ENCODE measurements at places on chromosomes 2 and 18.

- no peak for DNase-seq
Observed at GRCh38 chr2:136141510-136142149, 23.7 kb upstream of the CXCR4 start.

GRCh38 chr18:650428-650858 lies 7.0 kb upstream of the TYMS start:
- DNase-seq = no peak

- no peak for DNase-seq
Observed at GRCh38 chr2:168503901-168504300, 47.8 kb downstream of the CERS6 start.

- no peak for DNase-seq
Observed at GRCh38 chr18:77102259-77103040, 30.1 kb downstream of the MBP start.

GRCh38 chr2:46770622-46771021 lies 145.0 kb downstream of the MCFD2 start:
- no peak for DNase-seq

DNA sequence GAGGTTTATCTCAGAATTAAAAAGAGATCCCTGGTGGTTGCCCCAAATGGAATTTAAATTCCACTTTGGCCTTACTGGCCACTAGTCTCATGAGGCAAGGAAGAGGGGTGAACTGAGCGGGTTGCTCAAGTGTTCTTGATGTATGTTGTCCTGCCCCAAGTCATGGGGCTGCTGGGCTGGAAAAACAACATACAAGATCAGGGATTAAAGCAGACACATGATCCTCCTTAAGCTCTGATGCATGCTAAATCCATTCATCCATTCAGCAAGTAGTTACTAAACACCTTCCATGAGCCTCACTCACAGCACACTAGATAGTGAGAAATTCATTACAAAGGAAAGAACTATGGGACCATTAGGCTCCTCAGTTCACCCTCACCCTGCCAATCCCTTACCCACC lies 196.3 kb downstream of the MREG start:
- DNase-seq = no peak

- DNase-seq = no peak
Observed at GRCh38 chr2:167480232-167480985, 592.1 kb downstream of the XIRP2 start.

GRCh38 chr18:34659579-34660517 lies 50.2 kb upstream of the DTNA start:
- DNase-seq = no peak

DNA sequence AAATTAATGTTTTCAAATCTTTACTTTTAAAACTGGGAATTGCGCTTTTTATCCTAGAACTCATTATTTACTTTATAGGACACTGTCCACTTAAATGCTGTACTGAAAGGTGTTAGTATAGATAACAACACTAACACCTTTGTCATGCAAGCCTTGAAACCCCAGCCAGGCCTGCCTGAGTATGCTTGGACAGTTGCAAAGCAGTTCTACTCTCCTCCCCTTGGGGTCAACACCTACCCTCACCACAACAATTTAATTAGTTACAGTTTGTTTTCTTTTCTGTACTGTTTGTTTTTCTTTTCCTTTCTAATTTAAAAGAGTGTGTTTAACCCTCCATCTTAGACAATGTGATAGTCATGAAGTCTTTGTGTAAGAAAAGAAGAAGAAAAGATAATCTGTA lies 18.9 kb upstream of the FAM98A start:
- DNase-seq = no peak

DNA sequence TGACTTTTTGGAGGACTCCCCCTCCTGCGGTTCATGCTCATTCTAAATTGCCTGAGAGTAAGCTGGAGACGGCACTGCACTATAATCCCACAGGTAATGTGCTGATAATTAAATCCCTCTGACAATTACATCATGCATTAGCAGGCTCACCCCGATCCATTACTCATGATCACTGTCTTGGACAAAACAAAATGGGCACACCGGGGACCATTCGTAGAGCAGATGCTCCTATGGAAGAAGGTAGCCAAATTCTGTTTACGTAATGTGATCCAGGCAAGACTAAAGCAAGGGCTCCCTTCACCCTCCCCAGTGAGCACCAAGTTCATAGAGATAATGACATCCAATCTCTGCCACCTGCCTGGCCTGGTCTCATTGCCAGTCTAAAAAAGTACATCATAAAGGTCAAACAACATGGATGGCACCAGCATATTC lies 657.1 kb upstream of the SOX11 start:
- DNase-seq = no peak

- DNase-seq = no peak
Observed at GRCh38 chr2:187976986-187977333, 314.7 kb upstream of the GULP1 start.

- DNase-seq = no peak
Observed at GRCh38 chr2:43634604-43635306, 2.3 kb upstream of the PLEKHH2 start.

- no peak for DNase-seq
Observed at GRCh38 chr2:26172871-26173775, at the start of gene GAREM2. Gene GAREM2, plus strand, starts transcription at chr2:26173088. Its CDS starts 133 bp downstream, at chr2:26173221.

- DNase-seq = no peak
Observed at GRCh38 chr2:23468474-23469141, 83.6 kb downstream of the KLHL29 start.

DNA sequence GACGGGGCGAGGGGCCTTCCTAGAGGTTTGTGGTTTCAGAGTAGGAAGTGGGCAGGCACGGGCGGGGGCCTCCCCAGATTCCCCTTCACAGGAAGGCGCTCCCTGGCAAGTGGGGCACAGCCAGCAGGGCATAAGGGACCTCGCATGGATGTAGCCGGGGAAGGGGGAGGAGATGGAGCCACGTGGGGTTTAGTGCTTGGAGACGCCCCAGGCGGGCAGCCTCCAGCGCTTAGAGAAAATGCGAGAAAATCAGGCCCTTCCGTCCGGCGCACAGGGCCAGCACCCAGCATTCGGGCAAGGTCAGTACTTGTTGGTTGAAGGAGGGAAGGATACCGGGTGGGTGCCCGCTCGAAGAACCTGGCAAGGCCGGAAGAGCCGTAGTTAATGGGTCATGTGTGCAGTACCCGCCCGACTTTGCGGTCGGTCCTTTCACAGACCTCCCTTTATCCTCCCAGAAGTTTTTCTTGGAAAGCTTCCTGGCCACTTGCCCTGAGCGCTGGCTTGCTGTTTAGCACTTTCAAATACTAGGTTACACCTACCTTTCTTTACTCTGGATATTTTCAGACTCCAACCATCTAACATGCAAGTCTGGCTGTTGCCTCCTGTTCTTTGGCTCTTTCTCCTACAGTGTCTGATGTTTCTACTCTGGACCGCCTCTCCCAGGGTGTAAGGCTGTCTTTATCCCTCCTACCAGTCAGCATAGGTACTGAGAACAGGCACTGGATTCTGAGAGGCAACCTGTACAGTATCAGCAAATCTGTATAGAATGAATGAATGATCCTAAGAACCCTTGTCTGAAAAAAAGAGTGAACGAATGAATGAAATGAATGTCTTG lies 78.1 kb downstream of the CIB4 start:
- DNase-seq = no peak

DNA sequence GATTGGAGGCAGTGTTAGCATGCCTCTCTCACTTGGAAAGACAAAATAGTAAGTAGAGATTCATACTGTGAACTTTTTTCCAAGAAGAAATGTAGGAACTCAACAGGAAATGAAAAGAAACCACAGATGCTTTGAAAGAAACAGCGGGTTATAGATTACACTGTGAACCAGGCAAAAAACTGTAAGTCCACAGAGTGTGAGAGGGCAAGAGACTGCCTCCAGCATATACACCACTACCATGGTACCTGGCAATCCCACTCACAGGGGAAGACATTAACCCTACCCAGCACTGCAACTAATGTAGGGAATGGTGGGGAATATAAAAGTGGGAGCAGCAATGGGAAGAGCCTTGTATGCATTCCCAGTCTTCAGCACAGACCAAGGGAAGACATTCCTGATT lies 150.6 kb upstream of the GALNT5 start:
- DNase-seq = no peak

- no peak for DNase-seq
Observed at GRCh38 chr18:45252474-45252873, 362.8 kb upstream of the SLC14A2 start.

DNA sequence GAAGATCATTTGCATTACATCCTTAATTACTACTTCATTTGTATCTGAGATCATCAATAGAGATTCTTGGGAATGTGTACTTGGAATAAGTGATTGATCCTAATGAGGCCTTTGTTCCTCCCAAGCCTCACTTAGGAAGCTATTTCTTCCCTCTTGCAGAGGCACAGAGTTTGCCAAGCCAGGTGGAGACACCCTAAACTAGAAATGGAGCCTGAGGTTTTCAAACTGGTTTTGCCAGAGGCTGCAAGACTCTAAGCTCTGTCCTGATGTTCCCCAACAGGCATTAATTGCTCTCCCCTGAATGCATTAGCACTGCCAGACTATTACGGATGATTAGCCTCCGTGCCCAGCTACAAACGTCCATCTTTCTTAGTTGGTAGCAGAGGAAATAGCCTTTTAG lies 125.2 kb upstream of the LGALSL start:
- no peak for DNase-seq

- no peak for DNase-seq
Observed at GRCh38 chr2:155866477-155866876, 466.0 kb downstream of the NR4A2 start.

DNA sequence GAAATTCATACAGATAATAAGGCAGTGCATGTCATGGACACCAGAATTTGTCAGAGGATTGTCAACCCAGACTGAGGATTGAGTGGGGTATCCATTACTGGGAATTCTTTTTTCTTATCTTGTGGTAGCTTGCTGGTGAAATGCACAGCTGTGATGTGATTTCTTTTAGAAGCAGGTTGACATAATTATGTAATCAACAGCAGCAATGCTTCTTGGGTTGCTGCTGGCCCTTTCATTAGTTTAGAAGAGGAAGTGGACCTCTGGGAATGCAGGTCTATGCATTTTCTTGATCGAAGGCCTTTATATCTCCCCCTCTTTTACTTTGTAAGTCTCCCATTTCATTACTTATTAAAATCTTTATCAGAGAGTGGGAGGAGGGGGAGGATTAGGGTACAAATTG lies 319.9 kb downstream of the AGPS start:
- DNase-seq = no peak

DNA sequence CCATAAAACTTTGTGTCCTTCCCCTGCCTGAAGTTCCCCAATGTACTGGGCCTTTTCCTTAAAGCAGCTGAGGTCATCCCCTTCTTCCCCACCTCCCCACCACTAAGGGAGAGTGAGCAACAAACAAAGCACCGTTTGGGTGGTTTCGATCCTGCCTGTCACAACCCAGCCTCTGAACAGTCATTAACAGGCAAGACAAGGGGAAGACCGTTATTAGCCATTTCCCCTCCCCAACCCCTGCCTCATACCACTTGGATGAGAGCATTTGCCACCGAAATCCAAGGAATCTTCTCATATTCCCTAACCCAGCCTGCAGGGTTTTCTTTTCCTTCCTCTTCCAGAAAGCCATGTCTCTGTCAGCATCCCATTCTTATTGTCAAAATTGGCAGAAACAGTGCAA lies 65.6 kb downstream of the STRADB start:
- DNase-seq = no peak

All from activated CD4-positive, CD25-positive, alpha-beta regulatory T cell treated with anti-CD3 and anti-CD28 coated beads, Interleukin-2, amount 50 U/mL, for 16 hours (primary cell).